ENCODE measurements at places on chromosomes 13 and 19.

GRCh38 chr13:34179481-34179880 is 361.5 kb downstream of the RFC3 start:
- no peak for DNase-seq

GRCh38 chr19:27691991-27692390 is 1521.0 kb downstream of the UQCRFS1 start:
- DNase-seq = no peak

DNA sequence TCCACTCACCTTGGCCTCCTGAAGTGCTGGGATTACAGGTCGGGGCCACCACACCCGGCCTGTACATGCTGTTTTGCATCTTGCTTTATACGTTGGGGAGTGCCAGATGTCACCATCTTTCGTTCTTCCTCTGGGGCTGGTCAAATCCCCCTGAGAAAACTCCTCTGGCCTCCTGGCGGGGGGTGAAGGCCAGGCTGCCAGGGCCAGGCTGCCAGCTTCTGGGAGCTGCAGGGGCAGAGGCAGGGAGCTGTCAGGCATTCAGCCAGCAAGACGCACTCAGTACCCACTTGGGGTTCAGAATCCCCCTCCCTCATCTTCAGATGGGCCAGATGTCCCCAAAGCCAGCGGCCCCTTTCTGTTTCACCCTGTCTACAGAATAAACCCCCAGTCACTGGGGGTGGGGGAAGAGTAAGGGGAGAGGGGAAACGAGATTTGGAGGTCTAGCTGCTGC is 16.1 kb downstream of the ZSWIM9 start:
- no peak for DNase-seq

DNA sequence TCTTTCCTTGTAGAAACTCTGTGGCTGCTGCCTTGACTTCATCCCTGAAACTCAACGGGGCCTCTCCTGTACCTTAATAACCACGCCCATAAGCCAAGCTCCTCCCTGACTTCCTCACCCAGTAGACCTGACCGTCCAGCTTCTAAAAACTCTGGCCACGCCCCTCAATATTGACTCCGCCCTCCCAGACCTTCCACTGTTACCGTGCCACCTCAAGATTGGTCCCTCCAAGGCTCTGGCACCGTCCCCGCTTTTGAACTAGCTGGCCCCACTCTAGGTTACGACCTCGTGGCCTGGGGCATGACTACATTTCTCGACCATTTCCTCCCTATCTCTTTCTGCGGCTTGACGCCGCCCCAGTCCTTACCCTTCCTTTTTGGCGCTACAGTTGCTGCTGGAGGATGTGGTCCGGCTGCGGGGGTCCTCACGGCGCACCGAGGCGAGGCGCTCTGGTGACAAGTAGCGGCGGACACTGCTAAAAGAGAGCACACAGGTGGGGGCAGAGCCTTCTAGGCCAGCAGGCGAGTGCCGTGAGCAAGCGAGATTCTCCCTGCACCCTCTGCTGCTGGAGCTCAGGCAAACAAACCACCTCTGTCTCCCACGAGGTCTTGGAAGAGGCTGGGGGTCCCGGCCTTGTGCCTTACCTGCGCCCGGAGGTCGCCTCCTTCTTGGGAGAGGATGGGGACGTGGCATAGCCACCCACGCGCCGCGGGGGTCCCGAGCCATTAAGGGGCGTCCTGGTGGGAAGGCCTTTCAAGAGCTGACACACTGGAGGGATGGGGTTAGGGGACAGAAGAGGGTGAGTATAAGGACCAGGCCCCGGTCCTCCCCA is 2.3 kb upstream of the EML2 start:
- DNase-seq = no peak

GRCh38 chr13:36920616-36921185 is 663 bp upstream of the SMAD9 start:
- DNase-seq = no peak

GRCh38 chr13:92136449-92137155 is 738.2 kb downstream of the GPC5 start:
- no peak for DNase-seq

DNA sequence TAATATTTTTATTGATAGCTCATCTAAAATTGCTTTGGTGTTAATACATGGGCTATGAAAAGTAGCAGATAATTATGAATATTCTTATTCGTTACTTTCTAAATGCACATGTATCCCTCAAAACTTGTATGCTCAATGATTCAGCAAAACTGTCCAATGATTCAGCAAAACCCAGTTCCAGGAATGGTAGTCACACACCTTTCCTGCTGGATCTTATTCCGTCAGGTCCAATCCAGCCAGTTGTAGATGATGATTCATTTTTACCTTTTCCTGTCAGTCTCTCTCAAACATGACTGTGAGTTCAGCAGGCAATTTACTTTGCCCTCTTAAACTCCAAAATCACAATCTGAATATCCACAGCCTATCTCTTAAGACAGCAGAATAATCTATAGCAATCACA is 1082.6 kb downstream of the EFNB2 start:
- DNase-seq = no peak

GRCh38 chr13:112105244-112105681 is 38.3 kb downstream of the SOX1 start:
- no peak for DNase-seq

DNA sequence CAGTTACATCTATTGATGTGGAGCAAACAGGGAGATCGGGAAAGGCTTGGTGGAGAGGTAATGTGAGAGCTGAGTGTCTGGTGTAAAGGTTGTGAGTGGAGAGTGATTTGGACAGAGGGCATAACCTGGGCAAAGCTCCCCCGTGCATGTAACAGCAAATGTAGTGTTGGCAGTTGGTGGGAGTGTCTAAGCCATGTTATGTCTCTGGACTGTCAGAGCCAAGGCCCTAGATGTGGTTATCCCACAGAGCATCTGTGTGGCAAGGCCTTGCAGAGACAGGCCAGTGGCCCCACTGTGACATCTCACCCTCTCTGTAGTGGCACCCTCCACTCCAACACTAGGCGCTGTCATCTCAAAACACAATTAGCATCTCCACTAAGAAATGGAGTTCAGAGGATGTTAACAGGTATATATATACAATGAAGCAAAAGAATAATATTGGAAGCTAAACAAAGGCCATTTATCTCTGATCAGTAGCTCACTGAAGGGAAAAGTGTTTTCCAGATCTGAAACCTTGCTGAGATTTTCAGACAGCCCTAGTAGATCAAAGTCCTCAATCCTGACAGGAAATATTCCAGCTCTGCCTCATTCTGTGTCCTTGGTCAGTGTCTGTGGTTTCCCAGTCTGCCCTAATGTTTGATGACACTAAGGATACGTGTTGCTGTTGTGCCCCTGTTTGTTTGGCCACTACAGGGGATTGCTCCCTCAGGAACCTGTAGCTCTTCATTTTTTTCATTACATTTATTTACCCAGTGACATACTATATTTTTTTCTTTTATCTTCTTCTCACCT is 20.2 kb downstream of the POLR1D start:
- no peak for DNase-seq

GRCh38 chr19:20244356-20244755 is 77.3 kb downstream of the ZNF486 start:
- DNase-seq = no peak

DNA sequence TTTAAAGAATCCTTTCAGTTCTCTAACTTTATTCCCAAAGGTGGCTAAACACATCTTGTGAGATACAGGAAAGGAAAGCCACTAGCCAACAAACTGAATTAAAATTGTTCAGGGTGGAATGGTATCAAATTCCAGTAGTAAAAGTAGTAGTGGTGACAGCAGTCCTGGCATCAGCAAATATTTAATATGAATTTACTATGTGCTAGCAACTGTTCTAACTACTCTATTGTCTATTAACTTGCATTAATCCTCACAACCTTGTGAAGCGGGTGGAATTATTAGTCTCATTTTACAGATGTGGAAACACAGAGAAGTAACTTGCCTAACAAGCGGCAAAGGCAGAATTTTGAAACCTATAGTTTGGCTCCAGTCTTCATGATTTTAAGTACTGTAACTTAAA is 130.1 kb downstream of the KLF12 start:
- DNase-seq = no peak

- no peak for DNase-seq
These were observed 1.5 kb downstream of the KCNC3 start for GRCh38 chr19:50327461-50328223.

DNA sequence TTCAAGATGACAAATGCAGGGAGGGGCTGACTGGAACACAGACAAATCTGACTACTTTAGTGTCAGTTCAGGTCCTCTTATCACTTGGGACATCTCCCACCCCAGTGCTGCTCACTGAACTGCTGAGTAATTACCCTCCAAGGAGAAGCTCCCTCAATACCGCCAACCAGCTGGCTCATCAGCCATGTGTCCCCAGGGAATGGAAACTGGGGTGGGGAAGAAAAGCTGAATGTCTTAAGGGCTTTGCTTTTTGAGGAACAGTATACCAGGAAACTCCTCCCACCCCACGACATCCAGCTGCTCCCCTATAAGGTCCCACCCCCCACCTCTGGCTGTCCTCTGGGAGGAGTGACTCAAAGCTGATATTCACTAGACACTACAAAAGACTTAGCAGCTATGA is 2.0 kb downstream of the ZNF823 start:
- DNase-seq = no peak

- no peak for DNase-seq
These were observed 2.3 kb downstream of the PRAM1 start for GRCh38 chr19:8500158-8500557.

DNA sequence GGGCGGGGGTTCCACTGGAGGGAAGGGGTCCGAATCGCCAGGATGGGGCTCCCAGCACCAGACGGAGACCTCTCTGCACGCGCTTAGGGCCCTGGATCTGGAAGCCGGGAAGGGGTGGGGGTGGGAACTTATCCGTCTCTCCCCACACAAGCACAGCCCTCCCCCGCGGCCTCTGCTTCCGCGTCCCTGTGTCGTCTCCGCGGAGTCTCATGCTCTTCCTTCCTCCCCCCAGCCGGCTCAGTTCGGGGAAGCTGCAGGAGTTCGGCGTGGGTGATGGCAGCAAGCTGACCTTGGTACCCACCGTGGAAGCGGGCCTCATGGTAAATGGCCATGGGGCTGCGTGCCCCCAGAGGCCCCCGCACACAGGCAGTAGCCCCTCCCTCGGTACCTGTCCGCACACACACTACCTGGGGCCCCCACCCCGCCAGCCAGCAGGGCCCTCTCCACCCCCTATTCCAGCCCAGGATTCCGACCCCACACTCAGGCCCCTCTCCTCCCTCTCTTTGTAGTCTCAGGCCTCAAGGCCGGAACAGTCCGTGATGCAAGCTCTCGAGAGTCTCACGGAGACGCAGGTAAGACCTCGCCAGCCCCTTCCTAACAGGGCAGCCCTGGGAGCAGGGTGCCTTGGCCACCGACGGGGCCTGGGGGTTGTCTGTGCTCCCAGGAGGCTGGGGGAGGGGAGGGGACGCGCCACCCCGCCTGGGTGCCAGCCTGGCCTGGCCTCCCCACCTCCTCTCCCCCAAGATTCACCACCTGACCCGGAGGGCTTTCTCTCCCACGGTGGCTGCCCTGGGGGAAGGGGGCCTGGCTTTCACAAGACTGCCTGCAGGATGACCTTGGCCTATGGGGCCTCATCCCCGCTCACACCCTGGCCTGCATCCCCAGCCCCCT is 3.2 kb downstream of the MIDN start:
- no peak for DNase-seq

DNA sequence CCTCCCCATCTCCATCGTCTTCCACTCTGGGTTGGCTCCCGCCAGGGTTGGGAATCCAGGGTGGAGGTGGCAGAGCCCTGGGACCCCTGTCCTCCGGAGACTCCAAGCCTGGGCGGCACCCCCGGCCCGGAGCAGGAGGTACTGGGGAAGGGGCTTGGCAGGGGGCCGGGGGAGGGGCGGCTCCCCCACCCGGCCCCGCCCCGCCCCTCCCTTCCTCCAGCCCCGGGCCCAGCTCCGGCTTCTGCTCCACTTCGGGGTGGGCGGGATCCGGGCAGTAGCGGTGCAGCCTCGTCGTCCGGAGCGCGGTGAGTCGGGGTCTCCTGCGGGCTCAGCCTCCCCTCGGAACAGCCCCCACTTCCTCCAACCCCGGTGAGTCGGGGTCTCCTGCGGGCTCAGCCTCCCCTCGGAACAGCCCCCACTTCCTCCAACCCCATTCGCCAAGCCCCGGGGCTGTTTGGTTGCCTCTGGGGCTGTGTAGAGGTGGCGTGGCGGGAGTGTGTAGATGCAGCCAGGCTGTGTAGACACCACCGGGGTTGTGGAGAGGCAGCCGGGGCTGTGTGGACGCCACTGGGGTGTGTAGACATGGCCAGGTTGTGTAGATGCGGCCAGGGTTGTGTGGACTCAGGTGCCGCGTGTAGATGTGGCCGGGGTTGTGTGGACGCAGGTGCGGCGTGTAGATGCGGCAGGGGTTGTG is at the start of gene TMPRSS9:
Gene TMPRSS9 (plus strand): TSS at position 274 of the 694 bp plus-strand sequence. CDS start 29,521 bp downstream, outside the sequence.
- DNase-seq = no peak

DNA sequence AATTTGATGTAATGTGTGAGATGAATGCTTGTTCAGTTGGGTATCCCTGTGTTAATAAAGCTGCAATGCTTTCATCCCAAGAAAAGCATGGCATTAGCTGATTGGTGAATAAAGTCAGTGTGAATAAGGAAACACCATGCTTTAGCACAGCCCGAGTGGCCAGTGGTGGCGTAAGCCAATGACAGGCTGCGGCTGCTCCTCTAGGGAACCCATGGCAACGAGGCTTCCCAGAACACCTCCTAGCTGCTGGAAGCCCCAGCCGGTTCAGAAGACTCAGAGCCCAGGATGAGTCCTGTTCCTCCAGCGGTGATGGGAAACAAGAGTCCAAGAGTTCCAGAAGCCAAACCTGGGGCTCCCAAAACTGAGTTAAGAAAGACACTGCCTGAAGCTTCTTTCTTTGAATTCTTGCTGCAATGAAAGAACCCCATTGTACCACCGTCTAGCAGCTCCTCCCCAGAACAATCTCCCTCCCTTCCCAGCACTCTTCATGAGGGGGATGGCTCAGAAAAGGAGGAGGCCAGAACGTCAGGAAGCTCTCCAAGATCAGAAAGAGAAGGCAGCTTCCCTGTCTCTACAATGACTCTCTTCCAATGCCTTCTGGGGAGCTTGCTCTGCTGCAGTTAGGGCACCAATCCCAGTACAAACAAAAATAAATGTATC is 58.2 kb downstream of the TSHZ3 start:
- DNase-seq = no peak

GRCh38 chr13:108477376-108477775 is 152.0 kb upstream of the MYO16 start:
- DNase-seq = no peak

GRCh38 chr13:99199541-99200431 is 868 bp upstream of the UBAC2 start:
- DNase-seq = no peak

DNA sequence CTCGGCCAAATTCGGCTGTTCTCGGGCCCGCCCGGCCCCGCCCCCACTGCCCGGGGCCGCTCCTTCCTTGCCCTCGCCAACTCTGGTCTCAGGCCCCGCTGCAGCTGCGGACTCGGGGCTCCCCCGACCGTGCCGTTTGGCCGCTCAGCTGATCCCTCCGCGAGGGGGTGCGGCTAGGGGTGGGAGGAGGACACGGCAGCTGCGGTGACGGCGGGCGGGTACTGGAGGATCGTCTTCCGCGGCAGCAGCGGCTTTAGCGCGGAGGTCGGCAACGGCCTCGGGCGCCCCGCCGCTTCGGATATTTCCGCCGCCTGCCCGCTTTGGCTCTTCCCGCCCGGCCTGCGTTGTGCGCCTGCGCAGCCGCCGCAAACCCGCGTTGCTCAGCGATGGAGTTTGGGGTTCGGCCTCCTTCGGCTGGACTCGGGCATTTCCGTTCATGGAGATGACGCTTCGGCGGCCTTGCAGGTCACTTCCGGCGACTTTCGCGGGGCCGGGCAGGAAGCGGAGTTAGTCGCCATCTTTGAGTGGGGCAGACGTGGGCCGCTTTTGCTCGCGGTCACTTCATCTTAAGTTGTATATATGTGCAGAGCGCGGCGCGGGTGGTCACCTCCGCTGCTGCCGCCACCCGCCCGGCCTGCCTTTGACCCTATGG is 338 bp upstream of the UBE2M start:
- DNase-seq = peak; percentile 99

- DNase-seq = peak; percentile 57
These were observed 154.5 kb upstream of the SOX1 start for GRCh38 chr13:111912453-111912866.
